ENCODE measurements at places on chromosomes 7 and 10. TPM values are rescaled to one million over a fixed set of nuclear protein-coding genes. Genes with fewer than 3 reads are reported as not detected.

GRCh38 chr10:28711776-28712175 lies 34.5 kb downstream of the BAMBI start:
- DNase-seq, result no peak

DNA sequence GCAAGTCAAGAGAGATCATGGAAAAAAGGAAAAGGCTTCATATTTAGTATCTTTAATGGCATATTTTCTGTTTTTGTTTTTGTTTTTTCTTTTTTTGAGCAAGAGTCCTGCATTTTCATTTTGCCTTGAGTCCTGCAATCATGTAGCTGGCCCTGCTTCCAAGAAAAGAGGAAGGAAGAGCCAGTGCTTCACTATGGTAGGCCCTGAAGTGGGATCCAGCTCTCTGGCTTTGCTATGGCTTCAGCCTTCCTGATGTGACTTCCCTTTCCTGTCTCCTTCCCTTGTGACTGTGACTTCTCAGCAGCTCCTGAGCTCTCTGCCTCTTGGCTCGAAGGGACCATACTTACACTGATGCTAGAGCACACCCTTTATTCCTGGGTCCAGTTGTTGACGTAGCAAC lies 512.3 kb downstream of the INHBA start:
- no peak for DNase-seq

DNA sequence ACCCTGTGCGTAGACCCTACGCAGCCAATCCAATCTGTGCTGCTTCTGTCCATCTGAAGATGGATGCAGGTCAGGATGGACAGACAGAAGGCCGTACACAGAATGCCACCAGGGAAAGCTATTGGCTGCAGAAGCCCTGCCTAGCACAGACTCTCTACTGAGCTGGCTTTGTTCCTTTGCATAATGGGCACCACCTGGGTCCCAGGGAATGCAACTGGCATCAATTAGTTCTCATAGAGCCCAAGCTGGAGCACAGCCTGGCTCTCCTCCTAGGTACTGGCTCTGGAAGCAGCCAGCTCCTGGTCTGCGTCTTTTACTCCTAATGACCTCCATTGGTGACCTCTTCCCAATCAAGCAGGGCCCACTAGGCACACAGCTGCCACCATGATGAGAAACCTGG lies 26.8 kb upstream of the CACUL1 start:
- DNase-seq, result no peak

Gene PRKG1
- total RNA-seq, result 55.6 TPM

Gene AGAP4
- total RNA-seq, result 13.2 TPM

Gene YAE1
- 24.2 TPM for total RNA-seq

Gene SLIT1
- 0.24 TPM for total RNA-seq

Gene TAS2R3
- 2.7 TPM for total RNA-seq
